ENCODE measurements at places on chromosomes 2 and 18.

- no peak for DNase-seq
Measured at GRCh38 chr2:42298132-42298531, 62.9 kb downstream of the COX7A2L start.

DNA sequence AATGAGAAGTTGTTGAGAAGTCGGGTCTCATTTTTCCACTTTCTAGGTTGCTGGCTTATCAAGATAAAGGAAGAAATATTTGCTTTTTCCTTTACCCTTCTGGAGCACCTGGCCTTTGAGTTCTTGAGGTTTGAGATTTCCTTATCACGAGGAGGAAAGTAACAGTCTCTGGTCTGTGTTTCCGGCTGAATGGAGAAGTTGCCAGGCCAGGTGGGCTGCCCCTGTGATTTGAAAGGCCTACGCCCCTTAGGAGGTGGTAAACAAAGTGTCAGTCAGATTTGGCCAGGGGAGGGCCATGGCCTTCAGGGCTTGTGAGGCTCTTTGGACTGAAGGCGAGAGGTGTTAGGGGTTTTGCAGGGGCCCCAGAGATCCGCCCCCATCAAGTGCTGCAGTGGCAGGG is 156.7 kb upstream of the HAAO start:
- DNase-seq: no peak

GRCh38 chr2:182330451-182331305 is 96.2 kb downstream of the PDE1A start:
- DNase-seq: no peak

- peak; percentile 63 for DNase-seq
Measured at GRCh38 chr2:102841107-102841840, 79.4 kb downstream of the TMEM182 start.

DNA sequence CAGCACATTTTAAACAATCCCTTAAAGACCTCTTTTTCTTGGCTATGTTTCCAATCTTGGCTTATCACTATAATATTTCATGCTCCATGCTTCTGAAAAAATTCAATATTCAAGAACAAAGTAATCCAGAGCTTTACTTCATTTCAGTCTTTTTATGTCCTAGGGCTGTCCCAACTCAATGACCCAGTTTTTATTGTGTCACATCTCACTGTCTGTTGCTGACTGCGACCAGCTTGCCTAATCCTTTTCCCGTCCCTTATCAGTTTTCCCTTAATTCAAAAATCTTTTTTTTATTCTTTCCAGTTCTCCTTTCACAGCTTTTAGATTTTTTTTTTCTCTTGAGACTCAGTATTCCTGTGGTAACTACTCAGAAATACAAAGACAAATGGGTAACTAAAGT is 10.2 kb downstream of the TMEM17 start:
- no peak for DNase-seq

DNA sequence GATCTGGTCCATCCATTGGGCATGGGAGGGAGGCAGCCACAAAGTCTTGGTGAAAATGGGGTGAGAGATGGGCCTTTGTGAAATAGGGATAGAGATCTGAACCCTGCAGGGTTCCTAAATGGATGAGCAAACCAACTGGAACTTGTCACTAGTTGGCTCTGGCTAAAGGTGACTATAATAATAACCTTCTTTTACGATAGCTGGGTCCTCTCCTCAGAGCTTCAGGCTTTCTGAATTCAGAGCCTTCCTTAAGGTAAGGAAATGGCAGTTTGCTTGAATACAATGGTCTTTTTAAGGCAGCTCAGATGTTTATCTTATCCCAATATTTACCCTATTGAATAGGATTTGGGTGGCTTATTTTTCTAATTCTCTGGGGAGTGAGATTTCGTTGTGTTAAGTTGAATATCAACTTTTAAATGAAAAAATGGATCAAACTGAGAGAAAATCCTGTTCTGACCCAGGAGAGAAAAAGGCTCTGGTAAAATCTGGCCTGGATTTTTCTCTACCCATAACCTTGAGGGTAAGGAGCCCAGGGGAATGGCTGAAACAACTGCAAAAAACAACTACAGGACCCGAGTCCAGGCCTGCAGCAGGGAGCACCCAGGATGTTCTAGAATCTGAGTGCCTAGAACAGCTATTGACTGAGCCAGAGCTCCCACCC is 61.1 kb upstream of the CXCR4 start:
- no peak for DNase-seq

- DNase-seq: no peak
Measured at GRCh38 chr2:172011812-172012575, 12.2 kb downstream of the METAP1D start.

GRCh38 chr2:10594011-10594410 is 95.8 kb downstream of the NOL10 start:
- no peak for DNase-seq
